ENCODE measurements at places on chromosomes 6 and 20.

DNA sequence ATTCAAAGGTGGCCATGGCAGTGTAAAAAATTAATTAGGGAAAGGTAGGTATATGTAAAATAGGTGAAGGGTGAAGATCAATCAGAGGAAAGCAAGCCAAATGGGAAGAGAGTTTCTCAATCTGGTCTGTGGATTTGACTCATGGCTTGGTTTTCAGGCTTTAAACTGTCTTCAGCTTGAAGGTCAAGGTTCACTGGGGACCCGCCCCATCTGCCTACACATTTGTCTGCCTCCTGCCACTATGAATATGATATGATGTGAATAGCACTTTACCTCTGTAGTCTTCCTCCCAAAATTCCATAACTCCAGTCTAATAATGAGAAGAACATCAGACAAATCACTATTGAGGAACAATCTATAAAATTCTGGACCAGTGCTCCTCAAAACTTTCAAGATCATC is 32.3 kb upstream of the THEMIS start:
- no peak for DNase-seq

DNA sequence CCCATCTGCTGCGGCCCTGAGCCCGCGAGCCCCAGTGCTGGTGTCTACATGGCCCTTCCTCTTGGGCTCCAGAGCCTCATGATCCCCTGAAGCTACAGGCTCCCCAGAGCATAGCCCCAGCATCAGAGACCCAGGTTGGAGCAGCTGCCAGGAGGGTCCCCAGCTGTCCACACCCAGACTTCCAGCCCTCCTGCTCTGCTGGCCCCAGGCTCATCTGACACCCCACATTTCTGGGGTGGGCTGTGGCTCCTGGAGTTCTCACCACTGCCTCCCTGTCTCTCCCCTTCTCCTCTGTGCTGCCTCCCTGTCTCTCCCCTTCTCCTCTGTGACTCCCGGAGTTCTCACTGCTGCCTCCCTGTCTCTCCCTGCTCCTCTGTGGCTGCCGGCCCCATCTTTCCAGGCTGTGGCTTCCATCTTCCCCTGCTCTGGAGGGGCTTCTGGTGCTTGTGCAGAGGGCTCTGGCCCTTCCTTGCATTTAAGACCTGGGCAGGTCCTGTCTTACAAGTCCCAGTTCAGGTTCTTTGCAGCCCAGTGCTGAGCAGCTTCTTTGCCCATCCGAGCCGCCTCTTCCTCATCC is 108.1 kb downstream of the ERMARD start:
- DNase-seq, result no peak

DNA sequence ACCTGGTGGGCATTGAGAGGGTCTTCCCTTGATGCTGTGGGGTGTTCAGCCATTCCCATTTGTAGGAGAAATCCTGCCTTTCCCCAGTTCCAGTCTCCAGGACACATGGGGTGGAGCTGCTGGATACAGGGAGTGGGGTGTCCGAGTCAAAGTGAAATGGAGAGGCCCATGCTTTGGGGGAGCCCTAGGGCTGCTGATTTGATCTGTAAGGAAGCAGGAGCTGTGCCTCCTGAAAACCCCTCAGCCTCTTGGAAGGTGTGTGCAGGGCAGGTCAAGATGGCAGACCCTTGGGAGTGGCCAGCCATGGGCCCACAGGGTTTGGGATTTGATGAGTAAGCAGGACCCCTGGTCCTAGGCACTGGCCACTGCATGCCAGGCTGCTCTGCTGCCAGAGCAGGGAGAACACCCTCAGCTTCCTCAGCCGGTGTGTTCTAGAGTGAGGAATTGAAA is 82.0 kb downstream of the SERAC1 start:
- no peak for DNase-seq

DNA sequence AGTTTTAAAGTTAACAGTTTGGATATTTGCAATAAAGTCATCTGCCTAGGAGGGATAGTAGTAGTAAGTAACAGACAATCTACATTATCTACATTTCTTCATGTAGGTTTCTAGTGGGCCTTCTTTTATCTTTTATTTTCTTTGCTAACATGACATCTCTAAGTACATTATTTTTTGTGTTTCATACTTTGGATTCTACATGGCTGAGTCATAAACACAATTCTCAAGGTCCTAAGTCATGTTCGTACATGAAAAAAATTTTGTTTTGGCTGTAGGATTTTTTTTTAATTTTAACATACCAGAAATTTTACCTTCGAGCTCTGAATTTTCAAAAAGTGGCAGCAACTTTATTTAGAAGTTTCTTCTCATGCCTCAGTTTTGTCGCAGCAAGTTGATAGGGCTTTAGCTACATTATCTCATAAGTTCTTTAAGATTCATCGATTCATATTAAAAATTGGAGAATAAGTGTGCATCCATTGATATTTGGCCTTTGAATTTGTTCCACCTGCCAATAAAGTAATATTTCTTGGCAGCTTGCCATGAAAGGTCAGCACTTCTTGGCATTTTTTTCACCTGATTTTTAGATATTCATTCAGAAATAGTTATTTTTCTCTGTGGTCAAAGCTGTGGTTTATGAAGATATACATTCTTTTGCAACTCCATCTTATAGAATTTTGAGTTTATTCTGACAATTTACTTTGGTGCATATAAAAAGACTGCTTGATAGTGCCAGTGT is 146.2 kb downstream of the GRIK2 start:
- DNase-seq, result no peak

DNA sequence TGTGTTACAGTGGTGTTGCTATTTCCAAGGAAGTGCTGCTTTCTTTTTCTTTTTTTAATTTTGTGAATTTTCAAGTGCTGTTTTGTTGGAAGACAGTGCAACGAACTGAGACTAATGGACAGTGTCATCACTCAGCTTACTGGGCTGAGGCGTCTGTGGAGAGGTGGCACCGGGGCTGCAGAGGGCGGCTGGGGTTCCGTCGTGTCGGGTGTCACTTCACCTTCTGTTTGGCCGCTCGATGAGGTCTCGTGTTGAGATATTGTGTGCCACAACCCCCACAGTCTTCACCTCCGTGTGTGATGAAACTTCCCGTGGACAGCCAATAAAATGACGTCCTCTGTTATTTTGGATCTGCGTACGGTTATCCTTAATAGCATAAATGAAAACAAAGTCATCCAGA is 149.4 kb upstream of the SNX9 start:
- no peak for DNase-seq

DNA sequence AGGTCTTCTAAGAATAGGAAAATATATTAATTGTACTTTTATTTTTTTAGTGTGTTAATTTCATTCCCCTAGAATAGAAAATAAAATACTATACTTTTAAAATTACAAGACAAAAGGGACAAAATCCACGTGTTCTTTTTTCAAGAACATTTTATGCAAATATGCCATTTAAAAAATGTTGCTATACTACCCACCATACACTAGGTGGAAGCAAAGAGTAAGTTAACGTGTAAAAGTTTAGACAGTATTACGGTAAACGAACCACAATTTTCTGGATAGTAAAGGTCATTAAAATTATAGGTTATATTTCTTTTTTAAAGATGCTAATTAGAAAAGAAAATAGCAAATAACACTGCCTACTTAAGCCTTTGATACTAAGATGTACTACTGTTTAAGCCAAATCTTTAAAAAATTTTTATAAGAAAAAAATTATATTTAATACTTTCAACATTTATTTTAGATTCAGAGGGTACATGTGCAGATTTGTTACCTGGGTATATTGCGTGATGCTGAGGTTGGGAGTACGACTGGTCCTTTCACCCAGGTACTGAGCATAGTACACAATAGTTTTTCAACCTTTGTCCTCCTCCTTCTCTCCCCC is 287.6 kb downstream of the PHF3 start:
- peak; percentile 1 for DNase-seq

- DNase-seq, result no peak
Observed at GRCh38 chr6:51241376-51241775, 422.7 kb downstream of the TFAP2B start.

GRCh38 chr6:31532644-31533454 is 4.1 kb downstream of the MCCD1 start:
- no peak for DNase-seq

- no peak for DNase-seq
Observed at GRCh38 chr6:79864421-79864820, 82.9 kb downstream of the ELOVL4 start.

DNA sequence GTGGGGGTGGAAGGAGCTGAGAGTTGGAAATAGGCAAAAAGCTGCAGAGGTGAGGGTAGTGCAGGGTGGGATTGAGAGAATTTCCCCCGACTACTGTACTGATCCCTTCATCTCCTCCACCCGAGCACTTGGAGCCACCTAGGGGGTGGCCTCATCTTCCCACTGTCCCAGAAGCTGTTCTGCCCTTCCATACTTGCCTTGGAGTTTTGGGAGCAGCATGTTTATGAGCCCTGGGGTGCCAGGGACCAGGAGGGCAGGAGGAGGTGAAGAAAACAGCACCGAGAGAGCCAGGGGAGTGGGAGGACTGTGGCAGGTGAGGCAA is 34.0 kb upstream of the HLA-A start:
- DNase-seq, result no peak

- no peak for DNase-seq
Observed at GRCh38 chr20:11140359-11140758, 466.6 kb upstream of the JAG1 start.

DNA sequence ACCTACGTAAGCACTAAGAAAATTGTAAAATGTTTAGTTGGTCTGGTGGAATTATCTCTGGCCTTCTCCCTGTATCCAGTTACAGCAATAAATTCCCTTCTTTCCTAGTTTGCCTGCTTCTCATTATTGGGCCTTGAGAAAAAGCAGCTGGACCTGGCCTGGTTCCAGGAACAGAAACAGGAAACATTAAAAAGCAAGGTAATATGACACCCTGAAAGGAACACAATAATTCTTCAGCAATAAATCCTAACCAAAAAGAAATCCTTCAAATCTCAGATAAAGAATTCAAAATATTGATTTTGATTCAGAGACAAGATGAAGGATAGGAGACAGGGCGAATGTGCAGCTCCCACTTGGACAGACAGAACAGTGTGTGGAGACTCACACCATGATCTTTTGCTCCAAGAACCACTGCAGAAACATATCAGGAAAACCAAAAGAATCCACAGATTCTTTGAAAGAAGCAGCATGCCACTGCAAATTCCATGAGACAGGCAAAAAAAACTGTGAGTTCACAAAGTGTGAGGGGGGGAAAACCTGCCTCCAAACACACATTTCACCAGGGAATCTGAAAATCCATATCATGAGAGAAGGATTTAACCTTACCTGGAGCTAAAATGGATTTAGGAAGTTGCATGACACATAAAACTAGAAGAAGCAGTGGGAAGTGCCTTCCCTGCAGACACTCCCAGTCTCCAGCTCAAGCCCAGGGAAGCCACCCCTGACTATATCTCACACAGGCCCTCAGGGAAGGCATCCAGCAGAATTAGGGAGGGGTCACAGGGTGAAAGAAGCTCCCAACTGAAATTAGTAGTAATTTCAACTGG is 28.9 kb downstream of the TREM1 start:
- no peak for DNase-seq

DNA sequence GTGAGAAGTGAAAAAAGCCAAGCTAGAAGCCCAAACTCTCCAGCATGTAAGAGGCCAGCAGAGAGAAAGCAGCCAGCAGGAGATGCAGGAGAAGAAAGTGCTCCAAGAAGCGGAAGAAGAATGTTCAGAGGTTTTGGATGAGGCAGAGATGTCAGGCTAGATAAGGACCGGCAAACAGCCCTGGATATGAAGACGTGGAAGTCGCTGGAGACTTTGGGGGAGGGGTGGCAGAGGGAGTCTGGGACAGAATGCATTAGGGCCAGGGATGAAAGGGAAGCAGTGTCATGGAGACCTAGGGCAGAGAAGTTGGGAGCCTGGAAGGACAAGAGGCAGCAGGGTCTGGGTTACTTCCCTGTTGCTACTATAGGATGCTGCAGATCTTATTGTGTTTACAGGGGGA is 5.3 kb upstream of the SCUBE3 start:
- DNase-seq, result no peak

DNA sequence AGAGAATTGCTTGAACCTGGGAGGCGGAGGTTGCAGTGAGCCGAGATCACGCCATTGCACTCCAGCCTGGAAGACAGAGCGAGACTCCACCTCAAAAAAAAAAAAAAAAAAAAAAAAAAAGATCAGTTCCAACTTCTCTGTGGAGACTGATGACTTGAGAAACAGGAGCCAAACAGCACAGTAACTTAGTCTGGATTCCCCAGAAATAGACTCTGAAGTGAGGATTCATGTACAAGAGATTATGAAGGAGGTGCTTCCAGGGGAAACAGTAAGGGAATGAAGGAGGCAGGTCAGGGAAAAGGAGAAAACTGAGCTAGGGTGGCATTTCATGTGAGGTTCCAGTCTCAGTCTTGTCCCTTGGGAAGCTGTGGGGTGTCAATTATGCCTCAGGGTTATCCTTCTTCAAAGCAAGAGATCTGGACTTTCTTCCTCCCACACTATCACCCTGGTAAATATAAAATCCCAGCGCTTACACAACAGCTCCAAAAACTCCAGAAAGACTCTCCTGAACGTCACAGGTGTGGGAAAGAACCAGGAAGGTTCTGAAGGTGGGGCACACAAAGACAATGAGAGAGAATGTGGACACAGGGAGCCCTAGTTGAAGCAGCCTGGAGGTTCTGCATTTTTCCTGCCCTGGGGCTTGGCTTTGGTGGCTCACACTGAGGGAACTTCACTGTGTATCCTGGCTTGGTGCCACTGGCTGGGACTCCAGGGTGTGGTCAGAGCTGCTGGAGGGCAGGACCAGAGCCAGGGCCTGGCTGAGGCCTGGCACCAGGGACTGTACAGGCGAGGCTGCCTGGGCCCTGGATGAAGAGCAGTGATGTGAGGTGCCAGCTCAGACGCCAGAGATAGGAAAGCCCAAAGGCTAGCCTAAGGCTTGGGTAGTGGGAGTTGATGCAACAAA is 46.8 kb downstream of the PCNA start:
- no peak for DNase-seq

DNA sequence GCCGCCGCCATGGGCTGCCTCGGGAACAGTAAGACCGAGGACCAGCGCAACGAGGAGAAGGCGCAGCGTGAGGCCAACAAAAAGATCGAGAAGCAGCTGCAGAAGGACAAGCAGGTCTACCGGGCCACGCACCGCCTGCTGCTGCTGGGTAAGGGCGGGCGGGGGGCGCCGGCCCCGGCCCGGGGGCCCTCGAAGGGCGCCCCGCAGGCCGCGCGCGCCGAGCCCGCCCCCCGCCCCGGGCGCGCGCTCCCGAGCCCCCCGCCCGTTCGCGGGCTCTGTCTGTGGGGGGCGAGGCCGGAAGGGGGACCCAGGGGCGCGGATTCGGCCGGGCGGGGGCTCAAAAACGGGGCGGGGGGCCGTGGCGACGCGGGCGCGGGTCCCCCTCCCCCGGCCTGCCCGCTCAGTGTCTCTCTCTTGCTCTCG is 39.2 kb downstream of the GNAS start:
- DNase-seq, result peak; percentile 68

- no peak for DNase-seq
Observed at GRCh38 chr20:19934792-19935491, 82.2 kb upstream of the NAA20 start.

DNA sequence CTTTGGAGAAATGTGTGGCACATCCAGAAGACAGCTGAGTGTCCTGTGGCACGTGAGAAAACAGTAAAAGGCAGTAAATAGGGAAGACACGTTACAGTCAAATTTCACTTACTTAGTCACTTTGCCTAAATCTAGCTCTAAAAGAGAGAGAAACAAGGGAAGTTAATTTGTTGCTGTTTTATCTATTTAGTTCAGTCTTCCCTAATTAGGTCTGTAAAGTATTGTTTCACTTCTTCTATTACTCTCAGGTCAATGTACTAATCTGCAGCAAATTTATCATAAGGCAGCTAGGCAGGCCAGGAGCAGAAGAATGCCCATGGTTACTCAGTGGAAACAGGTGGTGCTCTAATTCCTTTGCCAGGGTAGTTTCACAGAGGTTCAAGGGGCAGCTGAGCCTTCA is 124.3 kb upstream of the CNR1 start:
- no peak for DNase-seq

GRCh38 chr20:17660667-17661066 is 21.4 kb downstream of the RRBP1 start:
- DNase-seq, result no peak
